ENCODE measurements at places on chromosomes 3 and 15.

DNA sequence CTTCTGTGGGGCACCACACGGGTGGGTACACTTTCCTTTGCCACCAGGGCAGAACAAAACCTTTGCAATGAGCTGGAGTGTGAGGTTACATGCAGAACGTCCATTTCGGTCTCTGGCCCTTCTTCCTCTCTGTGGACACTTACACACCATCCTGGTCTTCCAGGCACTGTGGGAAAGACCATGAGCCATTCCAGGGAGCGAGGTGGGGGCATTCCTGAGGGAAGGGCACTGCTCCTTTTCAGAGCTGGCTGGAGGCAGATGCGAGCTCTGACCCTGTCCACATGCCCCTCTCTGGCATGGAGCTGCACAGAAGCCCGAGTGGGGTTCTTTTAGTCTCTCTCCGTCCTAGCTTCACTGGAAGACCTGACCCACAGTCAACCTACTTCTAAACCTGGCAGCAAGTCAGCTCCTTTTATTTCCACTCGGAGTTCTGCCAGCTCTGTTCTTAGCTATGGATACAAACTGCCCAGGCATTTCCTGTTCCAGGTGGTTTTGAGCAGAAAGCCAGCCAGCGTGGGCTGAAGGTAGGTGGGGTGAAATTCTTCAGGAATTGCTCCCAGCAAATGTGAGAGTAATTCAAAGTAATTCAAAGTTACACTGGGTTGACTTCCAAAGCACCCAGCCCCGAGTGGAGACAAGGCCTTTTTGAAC, 281.4 kb downstream of the ADAMTS17 start:
- no peak for DNase-seq

GRCh38 chr3:105888621-105889579, 20.1 kb upstream of the CBLB start:
- DNase-seq, result no peak

- DNase-seq, result no peak
Measured at GRCh38 chr3:9081184-9081818, 118.0 kb upstream of the RAD18 start.

GRCh38 chr3:51510996-51511395, 11.2 kb upstream of the DCAF1 start:
- no peak for DNase-seq

GRCh38 chr3:178826435-178827123, 245.0 kb downstream of the ZMAT3 start:
- DNase-seq, result no peak

- DNase-seq, result no peak
Measured at GRCh38 chr3:170741756-170742529, 128.1 kb downstream of the RPL22L1 start.

DNA sequence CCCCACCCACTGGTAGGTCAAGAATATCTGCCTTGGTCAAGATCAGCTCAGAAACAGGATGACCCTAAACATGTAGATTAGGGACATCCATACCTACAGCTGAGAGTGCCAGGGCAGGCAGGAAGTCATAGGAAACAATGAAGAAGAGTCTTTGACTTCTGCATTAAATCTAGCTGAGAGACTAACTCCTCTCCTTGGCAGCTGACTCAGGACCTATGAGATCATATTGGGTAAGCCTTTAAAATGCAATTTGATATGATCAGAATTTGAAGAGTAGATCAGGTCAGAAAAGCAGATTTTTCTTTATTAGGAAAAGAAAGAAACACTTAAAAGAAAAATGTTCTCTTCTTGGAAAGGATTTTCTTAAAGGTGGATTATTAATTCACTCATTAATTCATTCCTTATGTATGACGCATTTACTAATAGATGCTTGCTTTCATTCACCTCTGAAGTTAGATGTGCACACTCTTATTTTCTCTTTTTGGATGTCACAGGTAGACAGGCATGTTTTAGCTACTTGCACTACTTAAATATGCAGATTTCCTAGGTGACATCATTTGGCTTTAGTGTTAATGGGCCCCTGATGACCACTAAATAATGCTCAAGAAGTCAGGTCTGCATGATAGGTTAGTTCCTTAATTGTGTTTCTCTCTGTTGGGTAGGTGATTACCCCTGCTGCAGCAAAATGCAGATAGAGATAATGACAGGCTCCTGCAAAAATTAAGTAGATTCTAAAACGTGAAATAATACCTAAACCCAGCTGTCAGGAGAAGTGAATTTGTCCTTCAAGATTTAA, 35.7 kb upstream of the GSK3B start:
- no peak for DNase-seq

DNA sequence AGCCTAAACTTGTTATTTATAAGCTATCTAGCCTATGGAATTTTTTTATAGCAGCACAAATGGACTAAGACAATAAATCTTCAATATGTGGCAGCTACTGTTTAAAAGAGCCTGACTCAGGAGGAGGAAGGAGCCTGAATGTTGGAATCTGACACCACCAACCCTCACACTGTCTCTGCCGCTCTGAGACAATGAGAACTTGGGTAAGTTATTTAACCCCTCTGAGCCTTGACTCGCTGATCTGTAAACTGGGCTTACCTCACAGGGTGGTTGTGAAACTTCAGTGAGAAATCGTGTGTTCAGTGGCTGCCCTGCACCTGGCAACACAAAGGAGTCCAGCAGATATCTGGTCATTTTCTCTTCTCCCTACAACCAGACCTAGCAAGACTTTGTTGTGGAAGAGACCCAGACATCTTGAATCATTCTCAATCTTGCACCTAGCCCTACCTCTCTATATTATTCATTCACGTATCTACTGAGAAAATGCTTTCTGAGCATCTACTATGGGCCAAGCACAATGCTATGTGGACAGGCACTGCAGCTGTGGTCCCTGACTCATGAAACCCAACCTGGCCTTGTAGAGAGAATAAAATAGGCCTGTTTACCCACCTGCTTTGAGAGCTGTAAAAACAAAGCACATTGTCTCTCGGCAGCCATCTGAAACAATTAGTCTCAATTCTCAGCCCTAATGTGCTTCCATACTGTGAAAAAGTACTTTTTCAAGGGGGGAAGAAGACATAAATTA, 81.9 kb upstream of the SLC25A36 start:
- DNase-seq, result no peak

DNA sequence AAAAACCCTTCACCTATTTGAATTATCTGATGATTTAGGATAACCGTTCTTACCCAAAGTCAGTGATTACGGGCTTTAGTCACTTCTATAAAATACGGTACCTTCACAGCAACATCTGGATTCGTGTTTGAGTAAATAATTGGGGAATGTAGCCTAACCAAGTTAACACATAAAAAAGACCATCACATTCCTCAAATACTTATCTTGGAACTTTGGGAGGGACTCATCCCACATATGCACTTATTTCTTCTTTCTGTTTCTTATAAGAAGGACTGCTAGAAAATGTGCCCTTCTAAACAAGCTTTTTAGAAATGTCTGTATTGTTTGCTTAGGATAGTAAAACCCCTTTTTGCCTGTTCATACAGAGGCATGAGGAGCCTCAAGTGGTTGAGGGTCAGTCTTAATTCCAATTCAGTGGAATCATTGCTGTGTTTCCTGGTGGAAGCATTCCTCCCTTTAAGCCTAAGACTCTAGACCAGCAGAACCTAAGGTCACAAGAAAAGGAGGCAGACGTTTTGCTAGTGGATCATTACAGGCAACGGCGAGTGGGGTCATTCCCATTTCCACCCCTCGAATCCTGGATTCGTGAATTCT, 67.5 kb downstream of the TMEM44 start:
- no peak for DNase-seq

DNA sequence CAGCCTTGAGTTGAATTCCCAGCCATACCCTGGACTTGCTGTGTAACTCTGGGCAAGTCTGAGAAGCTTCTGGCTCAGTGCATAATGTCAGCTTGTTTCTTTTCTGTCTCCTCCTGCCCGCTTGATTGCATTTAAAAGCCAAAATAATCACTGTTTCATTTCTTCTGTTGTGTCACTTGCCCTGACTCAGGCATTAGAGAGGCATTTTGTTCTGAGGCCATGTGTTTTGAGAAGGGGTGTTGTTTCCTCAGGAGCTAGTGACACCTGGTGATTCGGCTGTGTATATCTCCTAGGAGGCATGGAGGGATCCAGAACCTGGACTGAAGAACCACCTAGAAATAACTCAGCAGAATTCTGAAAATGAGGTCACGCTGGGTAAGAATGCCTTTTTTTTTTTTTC, 16.0 kb downstream of the WDR73 start:
- DNase-seq, result no peak

Measured in KG1 (cell line).